ENCODE measurements at places on chromosomes 13 and 19. TPM values are rescaled to one million over a fixed set of nuclear protein-coding genes. Genes with fewer than 3 reads are reported as not detected.

The GPC6 gene
- 9.3 TPM for total RNA-seq

The RHPN2 gene
- 3.5 TPM for total RNA-seq

The KLC3 gene
- total RNA-seq, result not detected

GRCh38 chr13:42747399-42747873 lies 33.9 kb upstream of the FAM216B start:
- H3K4me1 ChIP-seq, result no peaks in the 10 kb centered on the region
- H3K36me3 ChIP-seq, result no peaks in the 10 kb centered on the region
- no peak overlapping the region for H3K27ac ChIP-seq
- no peaks in the 10 kb centered on the region for H3K27me3 ChIP-seq
- no peak overlapping the region for H3K4me3 ChIP-seq

DNA sequence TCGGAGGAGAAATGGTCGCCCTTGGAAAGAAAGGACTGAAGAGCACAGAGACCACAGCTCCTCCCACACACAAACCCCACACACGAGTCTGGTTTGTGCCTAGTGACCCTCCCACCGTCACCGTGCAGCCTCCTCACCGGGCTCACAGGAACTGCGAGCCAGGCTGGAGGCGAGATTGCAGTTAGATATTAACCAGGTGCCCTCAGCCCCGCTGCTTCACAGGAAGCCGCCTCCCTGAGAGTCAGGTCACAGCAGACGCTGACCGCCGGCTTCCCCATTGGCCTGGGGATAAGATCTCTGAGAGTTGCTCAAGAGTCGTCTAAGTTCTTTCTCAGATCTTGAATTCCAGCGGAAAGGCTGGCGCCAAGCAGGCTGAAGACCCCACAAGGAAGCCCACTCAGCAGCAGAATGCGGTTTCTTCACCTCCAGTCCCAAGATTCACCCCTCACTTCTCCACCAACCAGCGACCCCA lies 870 bp downstream of the ZNF44 start:
- peak overlapping the region; percentile 90 for H3K27ac ChIP-seq
- peaks cover 31% of the 10 kb centered on the region for H3K4me1 ChIP-seq
- DNase-seq, result peak; percentile 93
- H3K27me3 ChIP-seq, result no peaks in the 10 kb centered on the region
- H3K36me3 ChIP-seq, result no peaks in the 10 kb centered on the region

DNA sequence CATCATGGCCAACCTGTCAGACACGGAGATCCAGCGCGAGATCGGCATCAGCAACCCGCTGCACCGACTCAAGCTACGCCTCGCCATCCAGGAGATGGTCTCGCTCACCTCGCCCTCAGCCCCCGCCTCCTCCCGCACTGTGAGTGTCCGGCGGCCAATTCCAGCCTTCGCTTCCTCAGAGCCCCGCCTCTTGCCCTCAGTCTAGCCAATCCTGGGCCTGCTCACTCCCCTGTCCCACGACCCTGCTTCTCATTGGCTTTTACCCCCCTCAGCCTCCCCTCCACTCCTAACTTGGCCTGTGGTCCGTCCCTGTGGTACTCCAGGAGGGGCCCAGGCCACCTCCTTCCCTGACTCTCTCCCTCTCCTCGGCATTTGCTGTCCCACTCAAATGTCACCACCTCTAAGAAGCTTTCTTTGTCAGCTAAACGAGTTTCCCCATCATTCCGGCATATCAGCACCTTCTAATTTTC lies 12.3 kb downstream of the HRC start:
- no peaks in the 10 kb centered on the region for H3K27me3 ChIP-seq
- no peak overlapping the region for H3K27ac ChIP-seq
- DNase-seq, result peak; percentile 88
- no peaks in the 10 kb centered on the region for H3K4me1 ChIP-seq

DNA sequence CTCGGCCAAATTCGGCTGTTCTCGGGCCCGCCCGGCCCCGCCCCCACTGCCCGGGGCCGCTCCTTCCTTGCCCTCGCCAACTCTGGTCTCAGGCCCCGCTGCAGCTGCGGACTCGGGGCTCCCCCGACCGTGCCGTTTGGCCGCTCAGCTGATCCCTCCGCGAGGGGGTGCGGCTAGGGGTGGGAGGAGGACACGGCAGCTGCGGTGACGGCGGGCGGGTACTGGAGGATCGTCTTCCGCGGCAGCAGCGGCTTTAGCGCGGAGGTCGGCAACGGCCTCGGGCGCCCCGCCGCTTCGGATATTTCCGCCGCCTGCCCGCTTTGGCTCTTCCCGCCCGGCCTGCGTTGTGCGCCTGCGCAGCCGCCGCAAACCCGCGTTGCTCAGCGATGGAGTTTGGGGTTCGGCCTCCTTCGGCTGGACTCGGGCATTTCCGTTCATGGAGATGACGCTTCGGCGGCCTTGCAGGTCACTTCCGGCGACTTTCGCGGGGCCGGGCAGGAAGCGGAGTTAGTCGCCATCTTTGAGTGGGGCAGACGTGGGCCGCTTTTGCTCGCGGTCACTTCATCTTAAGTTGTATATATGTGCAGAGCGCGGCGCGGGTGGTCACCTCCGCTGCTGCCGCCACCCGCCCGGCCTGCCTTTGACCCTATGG lies 338 bp upstream of the UBE2M start:
- peaks cover 22% of the 10 kb centered on the region for H3K36me3 ChIP-seq
- H3K4me1 ChIP-seq, result peaks cover 56% of the 10 kb centered on the region
- no peaks in the 10 kb centered on the region for H3K27me3 ChIP-seq
- peak overlapping the region; percentile 99 for H3K27ac ChIP-seq

DNA sequence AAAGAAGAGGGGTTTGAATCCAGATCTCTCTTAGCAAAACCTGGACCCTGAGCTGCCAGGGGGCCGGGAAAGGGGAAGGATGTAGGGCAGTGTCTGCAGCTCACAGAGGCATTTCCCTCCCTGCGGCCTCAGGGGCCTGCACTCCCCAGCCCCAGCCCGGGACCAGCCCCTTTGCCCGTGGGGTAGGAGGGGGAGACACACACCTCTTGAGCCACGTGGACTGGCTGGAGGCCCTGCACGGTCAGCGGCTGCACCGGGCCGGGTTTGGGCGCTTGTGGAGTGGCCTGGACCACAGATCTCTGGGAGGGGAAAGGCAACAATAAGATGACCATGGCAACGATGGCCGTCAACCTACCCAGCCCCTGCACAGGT lies 26.9 kb downstream of the RFX1 start:
- H3K27me3 ChIP-seq, result no peaks in the 10 kb centered on the region
- H3K36me3 ChIP-seq, result no peaks in the 10 kb centered on the region
- peaks cover 9% of the 10 kb centered on the region for H3K4me1 ChIP-seq
- peak overlapping the region; percentile 81 for H3K27ac ChIP-seq

GRCh38 chr13:33207615-33207961 lies 78.0 kb downstream of the STARD13 start:
- no peaks in the 10 kb centered on the region for H3K27me3 ChIP-seq
- H3K4me3 ChIP-seq, result no peak overlapping the region
- no peaks in the 10 kb centered on the region for H3K36me3 ChIP-seq
- H3K4me1 ChIP-seq, result peaks cover 42% of the 10 kb centered on the region
- H3K27ac ChIP-seq, result no peak overlapping the region

GRCh38 chr13:42762917-42763316 lies 18.5 kb upstream of the FAM216B start:
- no peaks in the 10 kb centered on the region for H3K27me3 ChIP-seq
- no peak for DNase-seq
- H3K4me1 ChIP-seq, result no peaks in the 10 kb centered on the region

DNA sequence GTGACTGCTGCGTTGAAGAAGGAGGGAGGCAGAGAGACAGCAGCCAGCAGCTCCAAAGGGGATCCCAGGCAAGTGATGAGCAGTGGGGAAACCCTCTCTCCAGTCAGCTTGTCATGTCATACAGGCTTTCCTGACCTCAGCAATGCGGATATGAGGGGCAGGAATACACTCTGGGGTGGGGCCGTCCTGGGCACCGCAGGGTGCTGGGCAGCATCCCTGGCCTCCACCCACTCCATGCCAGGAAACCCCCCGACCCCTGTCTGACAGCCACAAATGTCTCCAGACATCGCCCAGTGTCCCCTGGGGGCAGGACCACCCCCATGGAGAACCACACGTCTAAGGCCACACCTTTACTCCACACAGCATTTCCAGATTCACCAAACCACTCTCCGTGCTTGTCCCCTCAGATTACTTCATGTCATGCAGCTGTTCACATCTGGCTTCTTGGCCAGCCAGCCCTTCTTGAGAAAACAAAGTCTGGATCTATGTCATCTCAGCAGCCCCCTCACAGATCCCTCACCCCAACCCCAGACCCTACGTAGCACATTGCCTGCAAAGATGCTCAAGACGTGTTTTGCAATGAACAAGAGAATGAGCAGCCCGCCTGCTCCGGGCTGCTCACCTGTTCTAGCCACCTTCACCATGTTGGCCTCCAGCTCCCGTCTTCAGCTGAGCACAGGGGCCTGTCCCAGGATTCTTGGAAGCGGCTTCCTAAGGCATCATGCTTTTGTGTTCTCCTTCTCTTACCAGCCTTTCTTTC lies 46.5 kb downstream of the RFX2 start:
- no peak overlapping the region for H3K27ac ChIP-seq
- H3K36me3 ChIP-seq, result no peaks in the 10 kb centered on the region
- H3K4me3 ChIP-seq, result no peak overlapping the region
- H3K4me1 ChIP-seq, result peaks cover 70% of the 10 kb centered on the region

DNA sequence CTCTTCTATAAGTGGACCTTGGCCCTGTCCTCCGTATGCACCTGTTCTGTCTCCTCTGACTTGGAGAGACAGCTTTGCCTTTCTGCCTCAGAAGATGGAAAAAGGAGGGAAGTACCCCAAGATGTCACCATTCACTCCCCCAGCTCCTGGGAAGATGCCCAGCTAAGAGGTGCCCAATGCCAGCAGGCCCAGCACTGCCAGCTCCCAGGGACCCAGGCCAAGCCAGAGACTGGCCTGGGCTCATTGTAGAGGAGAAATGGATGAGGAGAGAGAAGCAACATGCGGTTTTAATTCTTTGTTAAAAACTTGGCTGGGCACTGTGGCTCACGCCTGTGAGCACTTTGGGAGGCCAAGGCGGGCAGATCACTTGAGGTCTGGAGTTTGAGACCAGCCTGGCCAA lies 111.5 kb upstream of the ZNF507 start:
- no peak for DNase-seq
- H3K27ac ChIP-seq, result no peak overlapping the region
- no peaks in the 10 kb centered on the region for H3K4me1 ChIP-seq
- no peaks in the 10 kb centered on the region for H3K36me3 ChIP-seq
- peaks cover 15% of the 10 kb centered on the region for H3K27me3 ChIP-seq

- H3K27ac ChIP-seq, result no peak overlapping the region
- H3K36me3 ChIP-seq, result no peaks in the 10 kb centered on the region
- H3K4me1 ChIP-seq, result no peaks in the 10 kb centered on the region
- H3K27me3 ChIP-seq, result no peaks in the 10 kb centered on the region
- H3K4me3 ChIP-seq, result no peak overlapping the region
- DNase-seq, result no peak
These were observed 102.8 kb downstream of the STARD13 start for GRCh38 chr13:33182729-33183128.

Measured in spleen (tissue), 13 donors.